Gastroesophageal sphincter (tissue), 4 donors: ENCODE measurements at places on chromosomes 2 and 18. TPM values are rescaled to one million over a fixed set of nuclear protein-coding genes. Genes with fewer than 3 reads are reported as not detected.

The PRKRA gene
- total RNA-seq: 88.3 TPM

The NEU4 gene
- 2.0 TPM for total RNA-seq

The ABCB11 gene
- not detected for total RNA-seq

The SNRNP27 gene
- 59.4 TPM for total RNA-seq

The FANCL gene
- total RNA-seq: 13.0 TPM

The UGT1A8 gene
- total RNA-seq: not detected

The MTIF2 gene
- 24.0 TPM for total RNA-seq

The DHRS9 gene
- total RNA-seq: 0.58 TPM

The ANO7 gene
- 0.79 TPM for total RNA-seq

The GREB1L gene
- total RNA-seq: 7.4 TPM

The LCT gene
- total RNA-seq: not detected

The CCDC141 gene
- total RNA-seq: 4.3 TPM

GRCh38 chr2:126748929-126749518, 93.1 kb downstream of the GYPC start:
- no peak for ATAC-seq

DNA sequence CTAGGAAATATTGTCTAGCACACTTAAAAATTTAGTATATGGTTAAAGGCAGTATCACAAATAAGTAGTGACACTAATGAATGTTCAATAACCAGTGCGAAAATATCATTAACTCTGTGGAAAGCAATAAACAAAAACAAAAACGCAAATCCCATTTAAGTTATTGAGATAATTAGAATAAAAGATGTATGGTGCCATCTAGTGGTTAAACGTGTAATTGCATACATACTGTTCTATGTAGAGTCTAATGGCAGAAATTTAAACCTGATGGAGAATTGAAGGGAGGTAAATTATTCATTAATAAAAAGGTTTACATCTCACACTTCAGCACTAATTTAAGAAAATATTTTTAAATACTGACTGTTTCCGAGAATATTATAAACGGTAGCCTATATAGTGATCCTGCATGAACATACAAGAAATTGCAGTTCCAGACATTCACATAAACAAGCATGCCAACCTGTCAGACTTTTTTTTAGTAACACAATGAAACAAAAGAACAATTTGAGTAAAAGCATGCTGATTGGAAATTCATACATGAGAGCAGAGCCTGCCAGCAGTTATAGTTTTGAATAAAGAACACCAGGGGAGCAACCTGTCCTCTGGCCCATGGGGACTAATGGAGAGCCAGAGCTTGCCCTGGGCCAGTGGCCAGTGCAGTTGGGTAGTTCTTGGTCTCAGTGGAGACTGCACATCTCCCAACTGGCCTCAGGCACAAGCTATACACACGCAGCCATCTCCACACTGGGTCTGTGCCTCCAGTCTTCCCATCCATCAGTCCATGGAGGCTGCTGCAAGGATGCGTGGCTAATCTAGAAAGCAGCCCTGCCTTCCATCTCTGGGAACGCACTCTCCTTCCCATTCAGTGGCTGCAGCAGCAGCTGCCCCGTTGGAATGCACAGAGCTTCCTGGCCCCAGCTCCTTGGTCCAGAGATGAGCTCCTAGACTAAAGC, 28.0 kb downstream of the GCG start:
- peak; percentile 42 for ATAC-seq

- no peak for ATAC-seq
Measured at GRCh38 chr2:136016427-136016826, 31.0 kb upstream of the DARS1 start.

DNA sequence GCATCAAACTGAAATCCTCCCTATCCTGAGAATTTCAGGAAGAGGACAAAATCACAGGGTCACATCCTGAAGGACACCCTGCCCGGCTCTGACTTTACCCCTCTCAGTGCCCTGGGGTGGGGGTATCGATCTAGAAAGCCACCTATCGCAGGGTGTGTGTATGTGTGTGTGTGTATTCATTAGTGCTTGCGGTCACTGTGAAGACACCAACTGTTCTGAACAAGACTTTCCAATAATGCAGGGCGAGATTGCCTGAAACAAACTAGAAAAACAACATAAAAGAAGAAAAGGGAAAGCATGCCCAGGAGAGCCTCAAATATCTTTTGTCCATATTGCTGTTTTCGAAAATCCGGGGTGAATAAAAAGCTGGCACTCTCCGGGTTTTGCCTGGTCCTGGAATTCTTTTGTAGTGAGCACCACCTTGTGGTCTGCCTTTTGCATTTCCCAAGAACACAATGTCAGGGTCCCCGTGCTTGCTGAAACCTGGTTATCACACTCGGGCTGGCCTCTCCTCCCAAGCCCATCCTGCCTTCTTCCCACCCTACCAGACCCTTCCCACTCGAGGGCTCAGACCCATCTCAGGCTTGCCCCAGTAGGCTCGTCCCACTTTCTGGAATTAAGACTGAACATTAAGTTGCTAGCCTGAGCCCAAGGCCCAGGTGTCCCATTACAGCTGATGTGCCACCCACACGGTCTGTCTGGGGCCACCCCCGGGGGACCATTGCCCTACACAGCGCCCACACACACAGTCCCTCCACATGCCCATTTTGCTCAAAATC, 25.0 kb upstream of the COPS8 start:
- peak; percentile 65 for ATAC-seq

DNA sequence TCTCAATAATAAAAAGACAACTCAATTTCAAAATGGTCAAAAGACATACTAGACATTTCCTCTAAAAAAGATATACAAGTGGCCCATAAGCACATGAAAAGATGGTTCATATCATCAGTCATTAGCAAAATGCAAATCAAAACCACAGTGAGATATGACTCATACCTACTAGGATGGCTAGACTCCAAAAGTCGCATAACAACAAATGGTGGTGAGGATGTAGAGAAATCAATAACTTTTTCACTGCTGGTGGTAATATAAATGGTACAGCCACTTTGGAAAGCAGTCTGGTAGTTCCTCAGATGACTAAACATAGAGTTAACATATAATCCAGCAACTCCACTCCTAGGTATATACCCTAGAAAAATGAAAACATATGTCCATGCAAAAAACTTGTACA, 242.3 kb upstream of the NOL4 start:
- ATAC-seq: no peak

- no peak for ATAC-seq
Measured at GRCh38 chr2:38153476-38154135, 77.7 kb upstream of the CYP1B1 start.

DNA sequence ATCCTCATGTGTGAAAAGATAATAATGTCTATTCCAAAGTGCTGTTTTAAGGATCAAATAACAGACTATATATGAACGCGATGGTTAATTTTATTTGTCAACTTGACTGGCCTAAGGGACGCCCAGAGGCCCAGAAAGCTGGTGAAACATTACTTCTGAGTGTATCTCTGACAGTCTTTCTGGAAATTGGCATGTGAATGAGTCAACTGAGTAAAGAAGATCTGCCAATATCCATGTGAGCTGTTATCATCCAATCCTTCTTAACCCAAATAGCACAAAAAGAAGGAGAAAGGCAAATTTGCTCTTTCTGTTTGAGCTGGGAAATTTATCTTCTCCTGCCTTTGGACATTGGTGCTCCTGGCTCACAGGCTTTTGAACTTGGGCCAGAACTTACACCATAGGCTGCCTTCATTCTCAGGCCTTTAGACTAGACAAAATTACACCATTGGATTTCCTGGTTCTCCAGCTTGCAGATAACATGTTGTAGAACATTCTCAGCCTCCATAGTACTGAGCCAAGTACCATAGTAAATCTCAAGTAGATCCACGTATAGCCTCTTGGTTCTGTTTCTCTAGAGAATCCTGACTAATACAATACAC, 114.7 kb upstream of the DOCK10 start:
- ATAC-seq: no peak

- no peak for ATAC-seq
Measured at GRCh38 chr2:226426292-226426736, 373.3 kb downstream of the IRS1 start.

- ATAC-seq: no peak
Measured at GRCh38 chr2:9650119-9650821, 19.5 kb upstream of the YWHAQ start.

DNA sequence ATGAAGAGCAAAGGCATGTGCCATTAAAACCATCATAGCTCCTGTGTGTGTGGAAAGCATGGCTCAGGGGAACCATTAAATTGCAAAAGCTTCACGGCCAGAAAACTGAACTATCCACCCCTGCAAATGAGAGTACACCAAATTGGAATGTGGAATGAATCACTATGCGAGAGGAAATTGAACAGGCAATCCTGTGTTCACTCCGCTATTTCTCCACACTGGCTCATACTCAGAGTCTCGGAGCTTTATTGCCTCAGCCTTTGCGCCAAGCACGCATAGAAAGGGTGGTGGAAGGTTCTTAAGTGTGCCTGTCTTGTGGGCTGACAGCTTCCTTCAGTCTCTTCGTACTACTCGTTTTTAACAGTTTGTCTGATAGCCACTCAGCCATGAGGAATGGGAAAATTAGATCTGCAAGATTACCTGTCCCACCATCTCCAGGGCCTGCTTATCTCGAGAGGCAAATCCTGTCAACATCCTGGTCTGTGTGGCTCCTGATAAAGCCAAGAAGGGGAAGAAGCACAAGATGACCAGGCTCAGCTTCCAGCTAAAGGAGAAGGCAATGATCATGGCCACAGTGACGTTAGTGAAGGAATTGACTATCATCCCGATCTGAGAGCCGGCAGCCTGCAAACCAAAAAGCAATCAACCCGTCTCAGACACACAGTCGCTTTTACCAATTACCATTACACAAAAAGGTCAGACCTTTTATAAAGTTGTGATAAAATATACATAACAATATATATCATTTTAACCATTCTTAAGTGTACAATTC, 34.9 kb downstream of the G6PC2 start:
- ATAC-seq: no peak

DNA sequence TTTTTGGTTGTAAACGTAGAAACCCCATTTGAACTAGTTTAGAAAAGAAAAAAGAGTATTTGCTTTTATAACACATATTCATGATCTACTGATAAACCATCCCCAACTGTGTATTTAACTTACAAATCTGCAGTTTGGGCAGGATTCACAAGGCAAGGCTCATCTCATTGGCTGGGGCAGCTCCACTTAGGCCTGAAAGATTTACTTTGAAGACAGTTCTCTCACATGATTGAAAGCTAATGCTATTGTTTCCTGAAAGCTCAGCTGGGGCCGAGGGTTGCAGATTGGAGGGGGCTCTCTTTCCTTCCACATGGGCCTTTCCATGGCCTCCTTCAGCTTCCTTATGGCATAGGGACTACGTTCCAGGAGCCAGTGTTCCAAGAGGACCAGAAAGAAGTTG, 47.4 kb downstream of the ARHGAP15 start:
- ATAC-seq: no peak

DNA sequence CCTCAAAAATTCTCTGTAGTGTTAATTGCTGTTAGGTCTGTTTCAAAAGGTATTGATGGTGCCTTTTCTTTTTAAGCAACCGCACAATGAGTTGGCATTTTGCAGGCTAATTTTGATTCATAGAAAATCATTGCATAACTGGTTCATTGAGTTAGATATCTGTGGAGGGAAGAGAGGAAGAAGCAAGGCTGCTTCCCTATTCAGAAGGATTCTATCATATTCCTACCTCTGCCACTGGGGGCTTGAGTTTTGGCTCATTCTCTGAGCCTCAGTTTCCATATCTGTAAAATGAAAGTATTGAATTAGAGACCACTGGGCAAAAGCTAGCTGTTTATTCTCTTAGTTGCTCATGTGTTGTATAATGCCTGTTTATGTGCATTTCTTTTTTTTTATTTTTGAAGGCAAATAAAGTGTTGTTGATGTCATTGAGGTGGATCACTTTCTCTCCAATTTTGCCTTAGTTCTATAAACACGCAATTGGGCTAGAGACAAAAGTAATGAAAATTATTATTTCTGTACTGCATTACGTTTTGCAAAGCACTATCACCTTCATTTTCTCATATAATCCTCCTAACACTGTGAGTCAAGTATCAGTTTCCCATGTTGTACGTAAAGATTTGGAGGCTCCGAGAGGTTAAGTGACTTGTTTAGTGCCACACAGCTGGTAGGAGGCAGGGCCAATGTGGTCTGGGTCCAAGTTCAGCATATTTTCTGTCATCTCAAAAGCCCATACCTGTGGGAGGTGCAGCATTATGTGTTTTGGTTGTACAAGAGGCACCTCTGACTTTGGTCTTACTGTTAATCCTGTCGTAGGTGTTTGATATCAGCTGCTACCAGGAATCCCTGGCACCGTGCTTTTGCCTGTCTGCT, 5.9 kb downstream of the TRIB2 start:
- no peak for ATAC-seq

- no peak for ATAC-seq
Measured at GRCh38 chr18:48711651-48712486, 173.0 kb downstream of the CTIF start.

GRCh38 chr2:70101174-70101573, 13.9 kb downstream of the PCBP1 start:
- no peak for ATAC-seq

- ATAC-seq: no peak
Measured at GRCh38 chr2:205133544-205133943, 548.8 kb upstream of the NRP2 start.

- no peak for ATAC-seq
Measured at GRCh38 chr2:234731236-234731635, 220.6 kb upstream of the SH3BP4 start.

DNA sequence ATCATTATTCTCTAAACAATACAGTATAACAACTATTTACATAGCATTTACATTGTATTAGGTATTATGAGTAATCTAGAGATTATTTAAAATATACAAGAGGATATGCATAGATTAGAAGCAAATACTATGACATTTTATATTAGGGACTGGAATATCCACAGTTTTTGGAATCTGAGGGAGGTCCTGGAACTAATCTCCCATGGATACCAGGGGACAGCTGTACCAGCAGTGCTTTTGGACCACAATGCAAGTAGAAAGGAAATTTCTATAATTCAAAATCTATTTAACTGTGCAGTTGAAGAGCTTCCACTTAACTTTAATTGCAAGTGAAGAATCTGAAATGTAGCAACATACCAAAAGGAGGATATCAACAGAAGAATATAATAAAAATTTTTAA, 120.8 kb downstream of the LTBP1 start:
- no peak for ATAC-seq

- ATAC-seq: no peak
Measured at GRCh38 chr18:12312976-12313375, 4.9 kb downstream of the TUBB6 start.

GRCh38 chr2:95281071-95281470, 6.8 kb downstream of the PROM2 start:
- no peak for ATAC-seq
